ENCODE measurements at places on chromosomes 7 and 10.

DNA sequence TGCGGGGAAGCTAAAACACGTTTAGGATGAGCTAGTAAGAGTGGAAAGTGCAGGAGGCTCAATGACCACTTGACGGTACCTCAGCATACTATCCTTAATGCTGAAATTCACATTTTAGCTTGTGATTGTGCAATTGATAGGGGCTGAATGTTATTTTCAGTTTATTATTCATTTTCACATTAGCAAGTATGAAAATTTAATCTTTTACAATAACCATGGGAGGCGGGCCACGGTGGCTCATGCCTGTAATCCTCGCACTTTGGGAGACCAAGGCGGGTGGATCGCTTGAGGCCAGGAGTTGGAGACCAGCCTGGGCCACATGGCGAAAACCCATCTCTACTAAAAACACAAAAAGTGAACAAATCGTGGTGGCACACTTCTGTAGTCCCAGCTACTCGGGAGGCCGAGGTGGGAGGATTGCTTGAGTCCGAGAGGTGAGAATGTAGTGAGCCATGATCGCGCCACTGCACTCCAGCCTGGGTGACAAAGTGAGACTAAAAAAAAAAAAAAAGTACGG lies 22.0 kb upstream of the ANLN start:
- DNase-seq, result no peak

GRCh38 chr7:70016044-70016770 lies 417.9 kb downstream of the AUTS2 start:
- no peak for DNase-seq

DNA sequence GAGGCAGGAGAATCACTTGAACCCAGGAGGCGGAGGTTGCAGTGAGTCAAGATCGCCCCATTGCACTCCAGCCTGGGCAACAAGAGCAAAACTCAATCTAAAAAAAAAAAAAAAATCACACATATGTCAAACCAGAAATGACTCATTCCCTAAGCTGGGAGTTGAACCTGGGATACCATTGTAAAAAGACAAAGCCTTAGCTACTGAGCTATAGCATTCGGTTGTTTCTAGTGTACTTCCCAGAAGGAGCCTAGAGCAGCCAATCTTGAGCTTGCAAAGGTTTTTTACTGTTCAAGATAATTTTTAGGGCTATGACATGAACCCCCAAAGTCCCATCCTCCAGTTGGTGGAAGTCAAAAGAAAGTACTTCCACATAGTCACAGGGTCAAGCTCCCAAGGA lies 87.9 kb downstream of the ZNF467 start:
- no peak for DNase-seq

DNA sequence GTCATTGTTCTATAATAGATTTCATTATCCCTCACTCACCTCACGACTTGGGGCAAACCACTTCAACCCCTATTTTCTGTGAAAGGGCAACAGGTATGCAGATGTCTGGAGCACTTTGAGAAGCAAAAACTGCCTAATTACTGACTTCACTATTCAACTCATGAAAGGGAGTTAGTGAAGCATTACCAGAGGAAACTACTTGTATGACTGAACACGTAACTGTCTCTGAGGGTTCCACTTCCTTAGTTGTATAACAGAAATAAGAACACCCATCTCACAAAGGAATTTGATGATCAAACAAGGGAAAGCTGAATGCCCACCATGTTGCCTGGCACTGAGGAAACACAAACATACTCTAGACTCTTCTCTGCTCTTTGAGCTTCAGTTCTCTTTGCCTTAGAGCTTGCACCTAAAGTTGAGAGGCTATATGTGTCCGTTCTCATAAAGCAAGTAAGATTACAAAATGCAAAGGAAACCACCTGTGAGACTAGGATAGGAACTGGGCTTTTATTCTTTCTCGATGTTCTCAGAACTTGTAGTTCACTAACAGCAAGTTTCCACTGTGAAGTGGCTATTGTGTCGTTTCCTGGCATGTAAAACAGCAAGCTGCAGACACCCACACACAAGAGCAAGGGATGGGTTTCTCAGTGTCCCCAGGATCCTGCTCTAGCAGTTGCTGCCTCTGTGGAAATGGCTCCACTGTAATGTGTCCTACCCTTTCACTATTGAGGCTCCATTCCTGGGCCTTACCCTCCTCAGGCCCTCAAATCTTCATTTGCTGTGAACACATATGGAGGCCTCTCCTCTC lies 2.6 kb downstream of the TMEM243 start:
- DNase-seq, result no peak

DNA sequence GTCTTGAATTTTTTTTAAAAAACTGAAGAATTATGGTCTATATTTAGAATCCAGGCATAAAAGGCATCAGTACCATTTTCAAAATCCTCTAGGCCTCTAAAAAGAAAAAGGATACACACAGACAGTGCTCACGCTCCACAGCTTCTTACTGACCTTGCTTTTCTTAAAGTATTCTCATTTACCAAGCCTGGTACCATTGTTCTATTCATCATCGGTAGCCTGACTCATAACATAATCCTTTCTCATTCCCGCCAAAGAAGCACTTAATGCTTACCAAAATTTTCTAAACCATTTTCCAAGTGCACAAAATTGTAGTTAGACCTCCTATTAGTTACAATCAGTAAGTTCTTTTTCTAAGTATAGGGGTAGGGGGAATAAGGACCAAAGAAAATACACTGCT lies 54.6 kb downstream of the ATE1 start:
- DNase-seq, result no peak

GRCh38 chr10:61918140-61918539 lies 16.6 kb downstream of the ARID5B start:
- DNase-seq, result no peak

GRCh38 chr10:91313-91712 lies 42.2 kb upstream of the TUBB8 start:
- DNase-seq, result no peak

GRCh38 chr7:26856176-26856985 lies 8.0 kb downstream of the SKAP2 start:
- no peak for DNase-seq

DNA sequence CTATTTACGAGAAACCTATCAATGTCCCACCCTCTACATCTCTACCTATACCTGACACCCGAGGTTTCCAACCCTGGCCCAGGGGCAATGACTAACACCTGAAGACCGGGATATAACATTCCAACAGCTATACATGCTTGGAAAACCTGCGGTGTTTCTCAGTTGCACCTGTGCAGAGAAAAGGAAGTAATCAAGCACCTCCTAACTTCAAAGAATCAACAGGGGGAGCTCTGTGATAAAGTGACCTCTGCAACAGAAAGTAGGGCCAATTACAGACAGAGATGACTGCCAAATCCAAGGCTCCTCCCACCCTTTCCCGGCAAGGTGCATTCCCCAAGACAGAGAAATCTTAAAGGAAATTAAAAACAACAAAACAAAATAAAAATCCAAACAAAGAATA lies 41.3 kb downstream of the CCDC6 start:
- no peak for DNase-seq

- DNase-seq, result no peak
Measured at GRCh38 chr10:125063256-125063925, 97.0 kb downstream of the CTBP2 start.

DNA sequence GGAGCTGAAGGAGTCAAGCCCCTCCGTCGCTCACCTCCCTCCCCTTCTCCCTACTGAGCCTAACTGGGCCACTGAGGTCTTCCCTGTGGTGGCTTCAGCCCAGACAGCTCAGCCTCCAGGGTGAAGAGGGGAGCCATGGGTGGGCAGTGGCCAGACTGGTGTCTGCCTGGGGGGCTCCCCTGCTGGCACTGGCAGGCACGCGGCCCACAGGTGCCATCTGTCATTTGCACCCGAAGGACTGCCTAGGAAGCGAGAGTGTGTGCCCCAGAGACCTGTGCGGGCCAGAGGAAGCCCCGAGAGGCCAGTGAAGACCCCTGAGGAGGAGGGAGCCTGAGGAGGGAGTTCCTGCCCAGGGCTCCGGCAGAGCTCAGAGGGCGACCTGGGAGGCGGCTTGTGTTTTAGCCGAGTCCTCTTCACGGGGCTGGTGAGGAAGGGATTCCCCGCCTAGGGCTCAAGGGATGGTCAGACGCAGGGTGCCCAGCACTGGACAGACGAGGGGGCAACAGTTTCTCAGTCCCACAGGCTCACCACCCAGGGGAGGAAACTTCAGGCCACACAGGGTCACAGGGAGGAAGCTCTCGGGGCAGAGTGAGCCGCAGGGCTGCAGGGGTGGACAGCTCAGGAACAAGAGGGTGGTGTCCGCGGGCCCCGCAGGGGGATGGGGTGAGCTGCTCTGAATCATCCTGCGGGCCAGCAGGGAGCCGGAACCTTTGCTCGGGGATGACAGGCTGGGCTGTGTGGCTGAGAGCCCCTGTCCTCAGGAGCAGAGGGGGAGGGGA lies 76.2 kb upstream of the PPP2R2D start:
- DNase-seq, result no peak

DNA sequence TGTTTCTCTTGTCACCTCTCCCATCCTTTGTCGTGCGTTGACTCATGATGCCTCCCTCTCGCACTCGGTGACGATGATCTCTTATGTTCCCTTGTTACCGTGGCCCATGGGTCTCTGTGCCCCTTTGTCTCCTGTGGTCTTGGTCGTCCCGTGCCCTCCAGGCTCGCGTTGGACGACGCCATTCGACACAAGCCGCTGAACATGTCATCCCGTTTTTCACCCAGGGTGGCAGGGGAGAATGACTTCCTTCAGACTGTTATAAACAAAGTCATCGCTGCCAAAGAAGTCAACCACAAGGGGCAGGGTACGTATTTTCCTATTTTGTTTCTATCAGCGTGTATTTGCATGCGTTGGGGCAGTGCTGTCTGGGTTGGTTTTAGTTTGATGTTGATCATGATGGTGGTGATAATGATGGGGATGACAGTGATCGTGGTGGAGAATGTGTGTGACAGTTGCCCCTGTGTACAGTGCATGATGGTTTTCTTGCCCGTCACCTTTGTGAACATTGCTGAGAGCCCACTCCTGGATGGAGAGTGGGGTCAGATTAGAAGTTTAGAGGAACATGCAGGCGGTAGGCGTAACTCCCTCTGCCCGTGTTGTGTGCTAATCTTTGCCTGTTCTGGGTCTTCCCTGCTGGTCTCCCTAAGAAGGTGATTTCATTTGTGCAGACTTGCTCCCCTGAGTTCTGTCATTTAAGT lies 107.0 kb downstream of the DOCK1 start:
- no peak for DNase-seq

DNA sequence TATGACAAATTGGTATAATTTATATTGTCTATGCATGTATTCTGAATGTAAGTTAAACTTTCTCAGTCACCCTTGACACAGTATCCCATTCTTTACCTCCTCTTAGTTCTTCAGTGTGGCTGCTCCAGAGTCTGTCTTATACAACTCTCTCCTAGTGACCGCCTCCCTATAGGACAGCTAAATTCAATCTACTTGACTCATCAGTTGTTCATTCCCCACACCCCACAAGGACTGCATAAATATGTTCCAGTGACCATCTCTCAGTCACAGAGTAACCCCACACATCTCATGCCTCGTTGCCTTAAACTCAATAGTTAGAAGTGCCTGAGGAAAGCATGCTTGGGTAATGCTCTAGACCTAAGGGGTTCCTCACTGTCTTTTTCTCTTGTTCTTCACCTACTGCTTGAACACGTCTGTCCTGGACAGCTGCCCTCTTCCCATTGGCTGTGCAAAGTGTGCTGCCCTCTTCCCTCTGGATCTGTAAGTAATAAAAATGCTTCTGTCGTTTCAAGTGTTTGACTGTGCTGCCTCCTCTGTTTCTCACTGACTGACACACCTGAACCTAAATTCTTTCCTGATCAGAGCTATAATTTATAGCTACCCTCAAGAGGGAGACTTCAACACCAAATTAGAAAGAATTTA lies 494.6 kb upstream of the GRM3 start:
- no peak for DNase-seq

GRCh38 chr10:46317889-46318288 lies 31.1 kb downstream of the ANTXRL start:
- no peak for DNase-seq

DNA sequence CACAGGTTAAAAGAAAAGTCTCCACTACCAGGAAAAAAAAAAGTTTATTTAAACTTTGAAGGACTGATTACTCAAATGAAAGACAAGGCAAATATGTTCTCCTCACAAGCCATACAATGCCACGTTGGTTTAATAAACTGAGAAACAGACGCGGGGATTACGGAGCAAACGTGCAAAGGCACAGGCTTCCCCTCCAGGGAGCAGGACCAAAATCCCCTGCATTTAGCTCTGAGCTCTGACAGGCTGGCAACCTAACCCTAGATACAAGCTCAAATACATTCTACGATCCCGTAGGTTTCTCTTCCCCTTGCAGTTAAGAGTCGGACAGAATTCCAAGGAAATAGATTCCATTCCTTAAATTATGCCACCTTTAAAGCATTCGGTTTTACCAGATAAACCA lies 7.7 kb upstream of the GRB10 start:
- no peak for DNase-seq

GRCh38 chr10:78944723-78945312 lies 123.9 kb upstream of the ZMIZ1 start:
- no peak for DNase-seq

- no peak for DNase-seq
Measured at GRCh38 chr10:52578871-52579405, 193.6 kb downstream of the MBL2 start.

DNA sequence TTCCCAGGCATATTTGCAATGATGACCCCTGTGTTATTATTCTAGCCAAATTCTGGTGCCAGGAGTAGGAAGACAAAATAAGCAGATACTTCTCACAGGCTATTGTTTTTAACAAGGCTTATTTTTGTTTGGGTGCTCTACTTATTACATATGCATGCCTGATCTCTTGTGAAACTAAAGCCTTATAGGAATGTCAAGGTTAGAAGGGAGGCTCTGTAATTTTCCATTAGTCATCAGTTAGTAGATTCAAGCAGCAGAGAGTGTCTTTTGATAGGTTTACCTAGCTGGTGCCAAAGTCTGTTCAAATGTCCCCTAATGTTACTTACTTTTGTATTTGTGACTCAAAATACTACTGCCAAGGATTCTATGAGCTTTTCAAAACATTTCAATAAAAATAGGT lies 11.7 kb upstream of the TMEM106B start:
- no peak for DNase-seq

DNA sequence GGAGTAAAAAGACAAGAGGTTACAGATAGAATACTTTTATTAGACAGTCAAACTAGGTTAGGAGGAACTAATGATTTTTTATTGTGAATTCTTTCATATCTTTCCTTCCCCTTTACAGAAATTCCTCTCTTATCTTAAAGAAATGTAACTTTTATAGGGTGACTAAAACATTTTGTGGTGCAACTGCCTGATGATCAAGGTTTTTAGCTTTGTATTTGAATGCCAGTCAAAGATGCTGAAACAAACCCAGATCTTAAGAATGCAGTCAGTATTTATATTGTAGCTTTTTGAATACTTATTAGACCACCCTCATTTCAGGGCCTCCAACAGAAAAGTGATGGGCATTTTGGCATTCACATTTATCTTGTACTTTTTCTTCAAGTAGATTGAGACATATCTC lies 27.4 kb downstream of the TAX1BP1 start:
- no peak for DNase-seq

GRCh38 chr7:38171623-38172391 lies 6.2 kb upstream of the STARD3NL start:
- DNase-seq, result no peak

- no peak for DNase-seq
Measured at GRCh38 chr10:3679950-3680629, 104.9 kb downstream of the KLF6 start.
